ENCODE measurements at places on chromosomes 3 and 15.

- DNase-seq, result no peak
These were observed 149.9 kb upstream of the LRTM1 start for GRCh38 chr3:55077726-55078125.

- DNase-seq, result no peak
These were observed 49.1 kb downstream of the CCK start for GRCh38 chr3:42216931-42217333.

- no peak for DNase-seq
These were observed 24.6 kb downstream of the TRA2B start for GRCh38 chr3:185912929-185913901.

- DNase-seq, result no peak
These were observed 62.2 kb downstream of the MB21D2 start for GRCh38 chr3:192855434-192855833.

GRCh38 chr3:147672436-147672835 lies 263.3 kb downstream of the ZIC1 start:
- no peak for DNase-seq

DNA sequence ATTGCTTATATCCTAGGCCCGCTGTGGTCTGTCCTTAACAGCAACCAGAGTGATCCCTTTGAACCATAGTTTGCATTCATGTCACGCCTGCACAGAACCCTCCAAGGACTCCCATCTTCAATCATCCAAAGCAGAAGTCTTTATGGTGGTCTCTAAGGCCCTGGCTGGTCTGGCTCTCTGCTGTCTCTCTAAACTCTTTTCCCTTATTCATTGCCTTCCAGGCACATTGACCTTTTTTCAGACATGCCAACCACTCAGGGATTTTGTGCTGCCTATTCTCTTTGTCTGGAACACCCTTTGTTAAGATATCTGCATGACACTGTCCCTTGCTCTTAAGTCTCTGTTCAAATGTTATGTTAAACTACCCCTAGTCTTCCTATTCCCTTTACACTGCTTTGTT lies 21.9 kb upstream of the ZBTB47 start:
- DNase-seq, result no peak

DNA sequence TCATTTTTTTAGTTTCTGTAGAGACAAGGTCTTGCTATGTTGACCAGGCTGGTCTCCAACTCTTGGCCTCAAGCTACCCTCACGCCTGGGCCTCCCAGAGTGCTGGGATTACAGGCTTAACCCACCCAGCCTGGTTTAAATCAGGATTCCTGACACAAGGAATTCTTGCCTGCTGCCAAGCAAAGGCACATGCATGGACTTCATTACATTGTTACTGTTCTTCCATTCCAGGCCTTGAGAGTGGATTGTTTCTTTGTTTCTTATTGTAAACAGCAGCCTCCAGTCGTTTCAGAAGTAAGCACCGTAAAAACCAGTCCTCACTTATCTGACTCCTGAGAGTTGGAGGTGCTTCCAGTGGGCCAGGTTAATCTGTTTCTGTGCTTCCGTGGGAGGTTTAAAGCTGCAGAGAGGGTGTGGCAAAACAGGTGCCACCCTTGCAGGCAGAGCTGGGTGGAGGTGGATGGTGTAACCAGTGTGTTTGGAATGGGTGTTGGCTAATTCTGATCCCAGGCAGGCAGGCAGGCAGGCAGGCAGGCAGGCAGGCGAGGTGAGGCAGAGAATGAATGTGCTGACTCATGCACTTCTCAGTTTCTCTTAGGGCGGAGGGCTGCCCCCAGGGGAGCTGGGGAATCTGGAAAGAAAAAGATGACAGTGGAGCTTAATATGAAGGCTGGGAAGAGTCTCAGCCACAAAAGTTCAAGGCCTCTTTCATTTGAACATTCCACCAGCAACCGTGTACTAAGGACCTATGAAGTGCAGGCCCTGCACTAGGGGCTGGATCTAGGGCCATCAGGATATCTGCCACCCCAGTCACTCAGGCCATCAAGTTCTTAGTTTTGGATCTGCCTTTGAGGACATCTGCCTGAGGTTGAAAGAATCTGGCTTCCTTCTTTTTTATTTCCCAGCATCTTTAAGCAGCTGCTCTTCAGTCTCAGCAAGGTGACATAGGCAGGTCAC lies 37.0 kb upstream of the CDCP1 start:
- DNase-seq, result no peak
